ENCODE measurements at places on chromosomes 2 and 18.

DNA sequence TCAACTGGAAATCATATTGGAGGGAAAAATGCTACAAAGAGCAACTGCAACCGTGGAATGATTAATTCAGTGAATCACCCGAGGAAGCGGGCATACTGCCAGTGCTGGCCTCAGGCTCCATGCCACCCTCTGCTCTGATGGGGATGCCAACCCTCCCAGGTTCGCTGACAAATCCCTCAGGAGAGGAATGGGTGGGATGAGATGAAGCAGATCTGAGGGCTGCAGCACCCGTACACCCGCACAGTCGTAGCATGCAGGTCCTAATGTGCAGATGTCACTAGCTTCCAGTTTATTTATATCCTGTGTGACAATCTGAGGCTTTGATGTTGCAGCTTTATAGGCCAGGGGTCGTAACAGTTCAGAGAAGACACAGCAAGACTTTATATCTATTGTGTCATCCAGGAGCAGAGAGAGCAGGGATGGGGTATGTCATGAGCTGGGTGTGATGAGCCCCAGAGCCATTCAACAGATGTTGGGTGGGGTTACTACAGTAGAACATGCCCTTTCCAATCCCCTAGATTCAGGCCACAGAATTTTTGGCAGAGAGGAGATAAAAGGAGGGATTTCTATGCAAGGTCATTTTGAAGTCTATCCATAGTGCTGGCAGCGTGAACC is 44.6 kb downstream of the DPP4 start:
- DNase-seq: no peak

- DNase-seq: no peak
These were observed 382.3 kb upstream of the NT5C1B start for GRCh38 chr2:18971628-18972027.

DNA sequence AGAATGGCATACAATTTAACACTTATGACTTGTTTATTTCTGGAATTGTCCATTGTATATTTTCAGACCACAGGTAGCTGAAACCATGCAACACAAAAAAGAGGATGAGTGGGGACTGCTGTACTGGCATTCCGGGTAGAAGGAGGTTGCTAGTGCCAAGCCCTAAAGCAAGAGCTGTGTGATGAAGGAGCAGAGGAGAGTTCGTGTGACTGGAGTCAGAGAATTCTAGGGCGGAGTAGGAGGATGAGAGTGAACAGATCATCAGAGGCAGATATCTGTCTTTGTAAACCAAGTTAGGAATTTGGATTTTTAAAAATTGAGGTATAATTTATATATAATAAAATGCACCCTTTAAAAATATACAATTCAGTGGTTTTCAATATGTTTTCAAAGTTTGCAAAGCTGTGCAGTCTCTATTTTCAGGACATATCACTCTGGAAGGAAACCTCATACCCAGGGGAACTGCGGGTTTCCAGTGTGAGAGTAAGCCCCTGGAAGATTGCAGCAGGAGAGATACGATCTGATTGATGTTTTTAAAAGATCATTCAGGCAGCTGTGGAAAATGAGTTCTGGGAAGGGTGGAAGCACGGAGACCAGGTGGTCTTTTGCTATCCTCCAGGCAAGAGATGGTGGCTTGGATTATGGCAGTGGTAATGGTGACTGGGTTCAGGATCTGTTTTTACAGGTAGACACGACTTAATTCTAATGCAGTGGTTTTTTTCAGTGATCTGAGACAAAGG is 36.4 kb downstream of the TAF1B start:
- no peak for DNase-seq

DNA sequence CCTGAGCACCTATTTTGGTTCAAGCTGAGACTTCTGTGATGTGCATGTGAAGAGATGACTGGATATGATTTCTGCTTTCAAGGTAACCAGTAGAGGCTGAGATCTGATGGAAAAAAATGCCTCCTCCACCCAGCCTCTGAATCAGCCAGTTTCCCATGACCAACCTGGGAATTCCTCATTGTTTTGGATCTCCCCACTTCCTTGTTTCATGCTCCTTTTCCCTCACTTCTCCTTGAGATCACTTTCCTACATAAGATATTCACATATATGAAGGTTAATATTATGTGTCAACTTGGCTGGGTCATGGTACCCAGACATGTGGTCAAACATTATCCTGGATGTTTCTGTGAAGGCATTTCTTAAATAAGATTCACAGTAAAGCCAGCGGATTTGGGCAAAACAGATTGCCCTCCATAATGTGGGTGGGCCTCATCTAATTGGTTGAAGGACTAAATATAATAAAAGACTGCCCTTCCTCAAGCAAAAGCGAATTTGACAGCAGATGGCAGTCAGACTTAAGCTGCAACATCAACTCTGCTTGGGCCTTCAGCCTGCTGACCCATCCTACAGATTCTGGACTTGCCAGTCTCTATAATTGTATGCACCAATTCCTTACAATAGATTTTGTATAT is 379.4 kb downstream of the TNS1 start:
- no peak for DNase-seq

DNA sequence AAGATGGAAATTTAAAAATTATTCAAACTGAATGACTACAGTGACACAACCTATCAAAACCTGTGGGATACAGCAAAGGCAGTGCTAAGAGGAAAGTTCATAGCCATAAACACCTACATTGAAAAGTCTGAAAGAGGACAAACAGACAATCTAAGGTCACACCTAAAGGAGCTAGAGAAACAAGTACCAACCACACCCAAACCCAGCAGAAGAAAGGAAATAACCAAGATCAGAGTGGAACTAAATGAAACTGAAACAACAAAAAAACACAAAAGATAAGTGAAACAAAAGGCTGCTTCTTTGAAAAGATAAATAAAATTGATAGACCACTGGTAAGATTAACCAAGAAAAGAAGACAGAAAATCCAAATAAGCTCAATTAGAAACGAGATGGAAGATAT is 247.2 kb upstream of the ZNF804A start:
- no peak for DNase-seq

DNA sequence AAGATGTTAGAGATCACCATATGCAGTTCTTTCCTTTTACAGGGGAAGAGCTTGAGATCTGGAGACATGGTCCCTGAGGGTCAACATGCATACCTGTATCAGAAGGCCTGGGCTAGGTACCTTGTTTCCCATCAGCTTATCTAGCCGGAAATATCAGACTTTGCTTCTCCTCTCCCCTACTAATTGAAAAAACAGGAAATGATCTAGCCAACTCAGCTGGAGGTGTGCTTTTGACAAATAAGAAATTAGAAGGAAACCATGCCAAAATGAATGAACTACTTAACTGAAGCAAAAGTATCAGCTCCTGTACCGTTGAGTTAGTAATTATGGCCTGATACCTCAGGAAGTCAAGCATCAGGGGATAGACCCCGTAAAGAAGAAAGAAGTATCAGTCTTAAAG is 20.4 kb downstream of the PKP4 start:
- DNase-seq: no peak

DNA sequence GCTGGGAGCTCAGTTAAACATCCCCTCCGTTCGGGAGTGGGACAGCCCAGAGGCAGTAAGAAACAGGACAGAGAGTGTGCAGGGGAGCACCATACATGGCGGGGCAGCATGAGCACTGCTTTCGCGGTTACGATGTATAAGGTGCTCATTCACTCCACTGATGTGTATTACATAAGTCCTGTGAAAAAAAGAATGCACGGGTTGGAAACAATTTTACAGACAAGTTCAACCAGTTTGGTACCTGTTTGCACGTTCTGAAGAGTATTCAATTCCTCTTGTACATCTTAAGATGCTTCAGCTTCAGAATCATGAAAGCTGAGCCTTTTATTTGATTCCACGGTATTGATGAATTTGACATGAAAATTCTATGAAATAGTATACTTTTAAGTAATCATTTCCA is 97.8 kb upstream of the NETO1 start:
- DNase-seq: no peak

DNA sequence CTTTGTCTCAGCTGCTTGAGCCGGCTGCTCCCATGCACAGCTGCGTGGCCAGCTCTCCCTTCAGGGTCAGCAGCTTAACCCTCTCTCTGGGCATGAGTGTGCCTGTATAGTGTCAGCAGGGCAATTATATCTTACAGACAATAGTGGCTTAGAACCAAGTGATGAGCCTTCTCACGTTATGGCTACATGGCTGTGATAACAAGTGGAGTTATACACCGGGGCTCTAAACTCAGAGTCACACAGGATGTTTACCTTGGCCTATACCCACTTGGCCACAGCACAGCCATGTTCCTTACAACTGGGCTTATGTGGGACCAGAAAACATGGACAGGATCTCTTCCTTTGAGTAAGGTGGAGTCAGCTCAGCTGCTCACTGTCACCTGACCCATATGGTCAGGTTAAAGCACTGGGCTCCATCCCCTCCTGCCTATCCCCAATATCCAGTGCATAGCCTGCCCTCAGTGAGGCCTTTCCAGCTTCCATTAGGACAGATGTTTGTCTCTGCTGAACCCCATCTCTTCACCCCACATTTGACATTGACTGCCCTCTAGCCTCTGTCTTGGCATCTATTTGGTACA is 294.2 kb upstream of the NCKAP5 start:
- DNase-seq: no peak

Data from NCI-H1930 (cell line).